ENCODE measurements at places on chromosomes 13 and 19.
A peak's percentile ranks its signal among the peaks of the same experiment; 100 is the strongest.

DNA sequence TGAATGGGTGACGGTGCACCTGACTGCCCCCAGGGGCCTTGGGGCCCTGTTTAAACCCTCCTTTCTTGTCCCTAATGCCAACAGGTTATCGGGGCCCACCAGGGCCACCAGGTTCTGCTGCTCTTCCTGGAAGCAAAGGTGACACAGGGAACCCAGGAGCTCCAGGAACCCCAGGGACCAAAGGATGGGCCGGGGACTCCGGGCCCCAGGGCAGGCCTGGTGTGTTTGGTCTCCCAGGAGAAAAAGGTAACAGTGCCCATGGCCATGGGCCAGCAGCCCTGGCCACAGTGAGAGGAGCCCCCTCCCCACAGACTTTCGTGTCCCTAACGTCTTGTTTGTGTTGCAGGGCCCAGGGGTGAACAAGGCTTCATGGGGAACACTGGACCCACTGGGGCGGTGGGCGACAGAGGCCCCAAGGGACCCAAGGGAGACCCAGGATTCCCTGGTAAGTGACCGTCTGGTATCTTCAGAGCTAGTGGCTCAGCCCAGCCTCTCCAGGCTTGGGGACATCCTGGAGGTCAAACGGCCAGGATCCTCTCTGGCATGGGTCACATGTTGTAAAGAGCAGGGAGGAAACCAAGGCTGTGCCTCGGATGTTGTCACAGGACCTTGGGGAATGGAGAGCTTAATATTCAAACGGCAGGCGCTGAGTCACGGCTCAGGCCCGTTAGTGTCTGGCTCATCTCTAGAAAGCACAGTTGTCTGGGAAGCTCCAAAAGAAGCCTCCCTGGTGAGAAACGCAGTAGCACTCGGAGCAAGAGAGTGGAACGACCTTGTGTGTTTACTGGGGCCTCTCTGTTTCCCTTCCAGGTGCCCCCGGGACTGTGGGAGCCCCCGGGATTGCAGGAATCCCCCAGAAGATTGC lies 58.3 kb downstream of the RAB20 start:
- DNase-seq: no peak

DNA sequence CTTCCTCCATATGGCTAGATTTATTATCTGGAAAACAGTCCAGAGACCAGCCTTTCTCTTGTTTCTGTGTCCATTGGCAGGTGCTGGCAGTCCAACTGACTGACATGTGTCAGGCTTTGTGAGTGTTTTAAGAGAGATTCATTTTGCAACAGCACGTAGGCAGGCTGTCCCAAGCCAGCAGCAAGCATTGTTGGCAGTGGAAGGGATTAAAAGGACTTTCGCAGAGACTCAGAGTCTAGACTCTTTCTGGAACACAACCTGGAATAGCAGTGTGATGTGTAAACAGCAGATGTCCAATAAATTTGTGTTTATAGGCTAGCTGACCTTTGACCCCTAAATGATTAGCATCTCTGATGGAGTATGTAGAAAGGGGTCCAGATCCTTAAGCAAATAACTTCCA lies 222.2 kb upstream of the SERP2 start:
- DNase-seq: no peak

DNA sequence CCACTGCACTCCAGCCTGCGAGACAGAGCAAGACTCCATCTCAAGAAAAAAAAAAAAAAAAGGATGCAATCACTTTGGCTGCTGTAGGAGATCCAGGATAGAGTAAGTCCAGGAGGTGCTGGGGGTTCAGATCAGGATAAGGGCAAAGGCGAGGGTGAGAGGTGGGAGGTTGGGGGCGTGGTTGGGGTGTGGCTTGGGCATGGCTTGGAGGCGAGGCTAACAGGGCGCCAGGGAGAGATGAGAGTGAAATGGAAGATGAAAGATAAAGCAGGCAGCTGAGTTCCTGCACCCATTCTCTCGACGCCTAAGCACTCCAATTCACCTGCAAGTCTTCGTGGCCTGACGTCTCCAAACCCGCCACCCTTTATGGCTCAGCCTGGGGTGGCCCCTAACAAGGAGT lies 25.0 kb upstream of the ZNRF4 start:
- no peak for DNase-seq

GRCh38 chr13:60645676-60646075 lies 248.7 kb downstream of the TDRD3 start:
- DNase-seq: no peak

DNA sequence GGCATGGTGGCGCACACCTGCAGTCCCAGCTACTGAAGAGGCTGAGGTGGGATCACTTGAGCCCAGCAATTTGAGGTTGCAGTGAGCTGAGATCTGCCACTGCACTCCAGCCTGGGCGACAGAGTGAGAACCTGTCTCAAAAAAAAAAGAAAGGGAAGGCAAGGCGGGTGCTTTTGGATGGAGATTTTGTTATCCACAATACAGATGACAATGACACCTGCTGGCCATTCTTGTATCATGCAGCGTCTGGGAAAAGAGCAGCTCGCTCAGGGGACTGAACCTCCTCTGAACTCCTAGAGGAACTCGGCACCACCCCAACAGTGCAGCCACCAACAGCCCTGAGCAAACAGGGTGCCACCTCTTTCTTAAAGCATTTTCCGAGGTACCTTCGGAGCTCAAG lies 22.8 kb downstream of the HAUS8 start:
- peak; percentile 37 for DNase-seq

GRCh38 chr19:1383017-1383311 lies 743 bp upstream of the NDUFS7 start:
- DNase-seq: no peak

GRCh38 chr19:17560205-17560595 lies 4.8 kb downstream of the COLGALT1 start:
- no peak for DNase-seq
